ENCODE measurements at places on chromosomes 1 and 21.

DNA sequence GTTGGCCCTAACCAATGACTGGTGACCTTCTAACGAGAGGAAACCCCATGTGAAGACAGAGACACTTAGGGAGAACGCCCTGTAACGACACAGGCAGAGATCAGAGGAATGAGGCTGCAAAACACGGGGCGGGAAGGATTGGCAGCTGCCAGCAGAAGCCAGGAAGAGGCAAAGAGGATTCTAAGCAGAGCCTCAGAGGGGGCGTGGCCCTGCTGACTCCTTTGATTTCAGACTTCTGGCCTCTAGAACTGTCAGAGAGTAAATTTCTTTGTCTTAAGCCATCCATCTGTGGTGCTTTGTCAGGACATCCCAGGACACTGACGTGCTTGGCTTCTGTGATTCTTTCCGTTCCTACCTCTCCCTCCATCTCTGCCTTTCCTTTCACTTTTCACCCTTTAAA is 79.3 kb downstream of the SH3BGR start:
- no peak for DNase-seq

DNA sequence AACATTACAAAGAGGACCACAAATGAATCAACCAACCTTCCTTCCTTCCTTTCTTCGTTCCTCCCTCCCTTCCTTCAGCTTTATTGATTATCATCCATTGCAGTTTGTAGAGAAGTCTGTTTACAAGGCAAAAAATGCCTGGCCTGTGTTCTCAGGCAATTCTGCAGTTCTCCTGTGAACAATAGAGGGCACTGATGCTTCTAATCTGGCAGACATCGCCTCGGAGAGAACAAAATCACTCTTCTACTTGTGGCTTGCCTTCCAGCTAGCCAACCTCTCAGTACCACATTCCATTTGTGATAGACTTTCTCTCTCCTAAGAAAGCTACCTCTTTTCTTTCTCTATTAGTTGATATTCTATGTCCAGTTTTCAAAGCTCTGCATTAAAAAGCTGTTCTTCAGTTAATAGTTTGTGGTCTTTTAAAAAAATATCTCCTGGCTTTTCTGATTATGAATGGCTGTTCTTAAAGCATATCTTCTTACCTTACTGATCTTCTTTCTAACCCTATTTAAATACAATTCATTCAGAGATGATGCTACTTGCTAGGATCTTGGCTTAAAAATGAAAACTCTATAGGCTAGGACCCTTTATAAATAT is 26.9 kb upstream of the ESRRG start:
- no peak for DNase-seq

DNA sequence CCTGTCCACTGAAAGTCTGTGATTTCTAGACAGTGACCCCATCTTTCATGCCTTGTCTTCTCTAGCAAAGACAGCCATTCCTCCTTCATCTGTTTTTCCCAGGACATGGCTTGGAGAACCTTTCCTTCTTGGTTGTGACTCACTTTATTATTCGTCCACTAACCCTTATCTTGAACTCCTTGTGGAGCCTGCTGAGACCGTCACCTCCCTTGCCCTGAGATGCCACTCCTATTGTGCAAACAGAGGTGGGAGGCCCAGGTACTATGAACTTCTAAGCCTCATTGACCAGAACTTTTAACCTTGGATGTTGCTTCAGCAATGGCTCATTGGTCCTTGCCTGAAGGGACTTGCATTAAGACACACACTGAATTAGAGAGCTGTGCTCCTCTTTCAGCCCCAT is 117.5 kb downstream of the FOXD2 start:
- DNase-seq = no peak

- no peak for DNase-seq
Measured at GRCh38 chr1:78053498-78053897, 7.7 kb downstream of the GIPC2 start.

GRCh38 chr1:165173409-165173808 is 183.1 kb downstream of the LMX1A start:
- DNase-seq = no peak

DNA sequence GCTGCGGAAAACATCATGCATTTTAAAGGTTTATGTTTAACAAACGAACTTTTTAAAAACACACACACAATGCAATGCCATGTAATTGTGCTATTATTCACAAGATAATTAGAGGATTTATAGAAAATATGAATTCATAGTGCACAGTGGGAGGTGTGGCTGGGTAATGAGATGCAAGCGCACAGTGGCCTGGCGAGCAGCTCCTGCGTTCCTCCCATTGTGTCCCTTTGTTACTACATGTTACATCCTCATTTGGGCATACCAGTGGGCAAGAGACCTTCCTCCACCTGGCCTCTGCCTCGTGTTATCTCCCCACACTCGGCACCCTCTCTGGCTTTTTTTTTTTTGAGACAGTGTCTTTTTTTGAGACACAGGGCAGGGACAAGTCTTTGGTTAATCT is 30.0 kb upstream of the TENT5B start:
- no peak for DNase-seq

DNA sequence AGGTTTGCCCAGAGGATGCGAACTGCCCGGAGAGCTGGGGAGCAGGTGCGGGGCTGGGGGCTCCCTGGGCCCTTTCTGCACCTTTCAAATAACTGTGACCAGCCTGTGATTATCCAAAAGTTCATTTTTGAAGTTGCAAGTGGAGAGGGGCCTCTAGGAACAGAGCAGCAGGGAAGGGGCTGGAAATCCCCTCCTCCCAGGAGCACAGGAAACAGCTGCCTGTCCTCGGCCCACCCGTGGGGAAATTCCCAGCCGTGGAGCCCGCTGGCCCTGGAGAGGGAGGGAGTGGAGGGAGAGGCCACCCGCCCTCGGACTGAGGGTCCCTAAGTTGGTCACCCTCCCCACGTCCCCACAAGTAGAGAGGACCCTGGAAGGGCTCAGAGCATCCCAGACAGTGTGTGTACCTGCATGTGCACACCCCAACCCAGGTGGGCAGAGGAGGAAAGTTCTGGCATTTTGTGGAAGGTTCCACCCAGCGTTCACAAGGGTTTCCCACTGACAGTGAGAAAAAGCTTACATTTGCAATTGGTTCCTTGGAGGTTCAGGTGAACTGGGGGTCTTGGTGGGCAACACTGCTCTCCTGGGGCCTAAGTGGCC is 1.2 kb upstream of the TNFRSF4 start:
- DNase-seq = no peak

DNA sequence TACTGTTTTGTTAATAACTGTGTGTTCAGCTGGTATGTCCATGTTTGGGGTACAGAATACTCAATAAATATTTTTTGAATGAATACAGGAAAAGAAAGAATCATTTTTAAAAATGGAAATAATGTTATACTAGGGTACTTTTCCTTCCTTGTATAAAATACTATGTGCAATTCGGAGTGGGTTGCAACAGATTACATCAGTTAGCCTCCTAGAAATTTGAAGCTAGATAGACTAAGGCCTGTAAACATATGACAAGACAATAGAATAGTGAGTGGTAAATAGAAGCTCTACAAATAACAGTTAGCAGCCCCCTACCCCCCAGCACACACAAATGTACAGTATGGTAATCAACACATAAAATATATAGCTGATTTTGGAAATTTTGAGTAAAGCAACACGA is 195.9 kb downstream of the KCNT2 start:
- no peak for DNase-seq

- no peak for DNase-seq
Measured at GRCh38 chr1:29861446-29861845, 625.1 kb downstream of the PTPRU start.

- no peak for DNase-seq
Measured at GRCh38 chr1:187680823-187681222, 852.1 kb downstream of the PLA2G4A start.

GRCh38 chr1:29335573-29335972 is 99.3 kb downstream of the PTPRU start:
- DNase-seq = no peak

- DNase-seq = no peak
Measured at GRCh38 chr1:180670681-180671080, 38.9 kb downstream of the XPR1 start.
